ENCODE measurements at places on chromosomes 16 and 17. TPM values are rescaled to one million over a fixed set of nuclear protein-coding genes. Genes with fewer than 3 reads are reported as not detected.

- DNase-seq: peak; percentile 30
These were observed 451.5 kb upstream of the HSBP1 start for GRCh38 chr16:83356266-83356665.

- peak; percentile 27 for DNase-seq
These were observed 3.9 kb downstream of the CTRB2 start for GRCh38 chr16:75203096-75203495.

DNA sequence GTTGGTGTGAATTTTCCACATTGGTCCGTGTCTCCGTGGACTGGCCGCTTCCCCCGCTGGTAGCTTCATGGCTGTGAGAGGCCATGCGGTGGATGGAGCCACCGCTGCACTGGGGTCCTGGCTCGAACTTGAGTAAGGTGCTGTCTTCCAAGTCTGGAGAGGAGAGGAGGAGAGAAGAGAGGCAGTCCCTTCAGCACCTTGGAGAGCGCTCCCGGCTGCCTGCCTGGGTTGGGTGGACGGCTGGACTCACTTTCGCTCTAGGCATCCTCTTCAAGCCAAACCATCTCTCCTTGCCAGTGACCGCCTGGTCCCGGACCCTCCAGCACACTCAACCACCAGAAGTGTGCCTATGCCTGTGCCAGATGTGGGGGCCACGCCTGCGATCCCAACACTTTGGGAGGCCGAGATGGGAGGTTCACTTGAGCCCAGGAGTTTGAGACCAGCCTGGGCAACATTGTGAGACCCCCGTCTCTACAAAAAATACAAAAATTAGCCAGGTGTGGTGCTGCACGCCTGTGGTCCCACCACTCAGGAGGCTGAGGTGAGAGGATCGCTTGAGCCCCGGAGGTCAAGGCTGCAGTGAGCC is 6.2 kb downstream of the JPH3 start:
- DNase-seq: peak; percentile 75

DNA sequence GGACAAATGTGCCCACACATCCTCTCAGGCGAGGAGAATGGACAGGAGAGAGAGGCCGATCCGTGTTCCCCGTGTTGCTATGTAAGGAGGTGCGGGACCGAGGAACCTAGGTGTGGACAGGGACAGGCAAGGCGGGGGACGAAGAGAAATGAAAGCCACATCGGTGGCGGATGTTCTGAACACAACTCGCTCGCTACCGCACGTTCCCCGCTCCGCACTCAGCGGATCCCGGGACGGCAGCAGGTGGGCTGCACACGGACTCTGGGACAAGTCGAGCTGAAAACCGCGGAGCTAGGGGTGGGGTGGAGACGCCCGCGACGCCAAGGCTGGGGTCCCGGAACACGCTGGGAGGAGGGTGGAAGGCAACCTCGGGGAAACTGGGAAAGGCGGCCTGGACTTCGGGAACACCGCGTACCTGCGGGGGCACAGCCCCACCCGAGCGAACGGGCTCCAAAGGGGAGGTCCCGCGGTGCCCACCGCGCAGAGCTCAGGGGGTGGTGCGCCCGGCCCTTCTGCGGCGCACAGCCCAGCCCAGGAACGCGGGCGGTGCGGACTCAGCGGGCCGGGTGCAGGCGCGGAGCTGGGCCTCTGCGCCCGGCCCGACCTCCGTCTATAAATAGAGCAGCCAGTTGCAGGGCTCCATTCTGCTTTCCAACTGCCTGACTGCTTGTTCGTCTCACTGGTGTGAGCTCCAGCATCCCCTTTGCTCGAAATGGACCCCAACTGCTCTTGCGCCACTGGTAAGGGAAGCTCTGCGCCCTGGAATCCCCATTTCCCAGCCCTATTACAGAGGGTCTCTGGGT is at the start of gene MT1E:
TSS of gene MT1E (plus strand) at position 642 of the 803 bp plus-strand sequence. CDS start at position 713, 71 bp downstream.
- peak; percentile 89 for DNase-seq

GRCh38 chr16:35185366-35186044 is 1726.1 kb downstream of the TP53TG3F start:
- DNase-seq: no peak

DNA sequence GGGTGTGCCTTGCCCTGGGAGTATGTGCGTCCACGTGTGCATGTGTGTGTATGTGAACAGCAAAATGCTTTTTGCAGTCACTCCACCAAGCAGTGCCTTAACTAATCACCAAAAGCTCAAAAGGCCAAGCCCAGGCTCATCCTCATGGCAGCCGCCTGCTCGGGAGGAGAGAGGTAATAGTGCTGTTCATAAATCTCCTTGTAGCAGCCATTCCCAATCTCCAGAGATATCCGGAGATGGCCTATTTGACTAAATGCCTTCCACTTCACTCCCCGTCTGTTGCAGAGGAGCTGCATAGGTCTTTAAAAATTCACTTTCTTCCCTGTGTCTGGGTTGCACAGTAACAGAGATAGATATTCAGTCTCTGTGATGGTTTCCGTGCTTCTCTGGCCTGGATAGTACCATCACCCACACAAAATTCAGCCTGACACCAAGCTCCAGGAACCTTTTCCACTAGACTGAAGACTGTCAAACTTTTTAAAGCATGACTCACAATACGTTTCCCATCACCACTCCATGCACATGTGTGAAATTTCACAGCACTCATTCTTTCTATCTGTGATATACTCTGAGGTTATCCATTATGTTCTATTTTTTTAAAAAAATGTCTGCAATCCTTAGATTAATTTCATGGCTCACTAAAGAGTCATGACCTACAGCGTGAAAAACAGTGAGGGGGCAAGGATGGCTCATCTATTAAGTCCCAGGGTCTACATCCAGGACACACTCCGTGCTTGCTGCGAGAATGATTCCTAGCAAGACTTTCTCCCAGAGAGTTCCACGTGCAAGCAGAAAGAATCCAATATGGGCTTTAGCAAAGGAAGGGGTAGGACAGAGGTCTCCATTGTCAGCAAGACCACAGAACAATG is 357.8 kb downstream of the GRIN2A start:
- no peak for DNase-seq

DNA sequence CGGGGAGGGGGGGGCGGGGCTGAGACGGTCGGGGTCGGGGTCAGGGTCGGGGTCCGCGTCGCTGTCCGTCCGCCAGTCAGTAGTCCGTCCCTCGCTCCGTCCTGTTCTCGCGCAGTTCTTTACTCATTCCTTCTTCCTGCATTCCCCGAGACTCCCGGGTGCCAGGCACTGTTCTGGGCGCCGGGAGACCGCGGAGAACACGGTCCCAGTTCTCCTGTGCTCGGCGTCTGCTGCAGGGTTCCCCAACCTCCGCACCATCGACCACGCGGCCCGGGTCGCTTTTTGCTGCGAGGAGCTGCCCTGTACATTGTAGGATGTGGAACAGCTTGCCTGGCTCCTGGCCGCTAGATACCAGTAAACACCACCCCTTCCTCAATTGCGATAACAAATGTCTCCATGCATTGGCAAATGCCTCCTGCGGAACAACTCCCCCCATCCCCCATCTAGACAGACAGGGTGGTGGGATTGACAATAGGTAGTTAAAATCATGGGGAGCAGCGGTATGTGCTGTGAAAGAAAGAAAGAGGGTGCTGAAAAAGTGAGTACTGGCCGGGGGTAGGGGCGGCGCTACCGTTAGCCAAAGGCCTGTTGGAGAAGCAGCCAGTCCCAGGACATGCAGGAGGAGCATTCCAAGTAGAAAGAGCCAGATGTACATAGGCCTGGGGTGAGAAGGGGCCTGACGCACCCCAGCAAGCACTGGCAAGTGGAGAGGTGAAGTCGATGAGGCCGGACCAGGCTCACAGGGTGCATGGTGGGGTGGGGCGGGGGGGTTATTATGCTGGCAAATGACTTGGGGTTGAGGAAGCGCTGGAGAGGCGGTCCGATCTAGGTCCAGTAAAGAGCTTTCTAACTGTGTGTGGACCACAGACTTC is 631 bp downstream of the TRAF7 start:
- DNase-seq: no peak

- no peak for DNase-seq
These were observed 101.9 kb downstream of the KCNJ2 start for GRCh38 chr17:70271200-70271599.

DNA sequence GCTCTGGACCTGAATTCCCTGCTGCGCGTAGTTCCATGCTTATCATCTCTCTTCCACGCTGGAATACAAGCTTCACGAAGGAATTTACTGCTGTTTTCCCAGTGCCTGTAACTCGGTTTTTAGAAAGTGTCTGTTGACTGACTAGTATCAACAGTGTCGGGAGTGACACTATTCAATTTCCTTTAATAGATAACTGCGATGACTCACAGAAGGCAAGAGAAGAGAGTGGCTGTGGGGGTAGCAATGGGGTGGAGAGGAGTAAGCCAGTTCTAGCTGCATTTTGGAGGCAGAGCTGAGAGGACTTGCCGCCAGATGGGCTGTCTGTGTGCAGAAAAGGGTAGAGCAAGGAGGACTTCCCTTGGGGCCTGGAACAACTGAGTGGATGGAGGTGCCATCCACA is 25.2 kb downstream of the B4GALNT2 start:
- no peak for DNase-seq

- no peak for DNase-seq
These were observed 23.3 kb downstream of the PHF12 start for GRCh38 chr17:28928061-28928460.

DNA sequence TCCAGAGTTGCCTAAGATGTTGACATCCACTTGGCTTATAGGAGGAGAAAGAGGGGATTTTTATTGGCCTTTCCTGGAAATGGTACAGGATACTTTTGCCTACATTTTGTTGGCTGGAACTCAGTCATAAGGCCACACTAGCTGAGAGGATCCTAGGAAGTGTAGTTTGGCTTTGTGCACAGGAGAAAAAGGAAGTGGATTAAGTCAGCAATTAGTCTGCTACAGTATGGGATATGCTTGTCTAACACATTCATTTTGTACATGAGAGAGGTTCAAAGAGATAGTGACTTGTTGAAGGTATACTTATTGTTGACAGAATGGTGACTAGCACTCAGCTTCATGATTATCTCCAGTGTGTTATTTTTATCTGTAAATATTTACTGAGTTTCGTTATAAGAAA is 10.3 kb downstream of the UTP18 start:
- no peak for DNase-seq

- DNase-seq: no peak
These were observed at the start of gene CETP for GRCh38 chr16:56961851-56962281. CETP (plus strand) TSS chr16:56961950; CDS start chr16:56961980, 30 bp downstream.

- no peak for DNase-seq
These were observed 27.0 kb downstream of the ZSWIM7 start for GRCh38 chr17:15972497-15972951.

DNA sequence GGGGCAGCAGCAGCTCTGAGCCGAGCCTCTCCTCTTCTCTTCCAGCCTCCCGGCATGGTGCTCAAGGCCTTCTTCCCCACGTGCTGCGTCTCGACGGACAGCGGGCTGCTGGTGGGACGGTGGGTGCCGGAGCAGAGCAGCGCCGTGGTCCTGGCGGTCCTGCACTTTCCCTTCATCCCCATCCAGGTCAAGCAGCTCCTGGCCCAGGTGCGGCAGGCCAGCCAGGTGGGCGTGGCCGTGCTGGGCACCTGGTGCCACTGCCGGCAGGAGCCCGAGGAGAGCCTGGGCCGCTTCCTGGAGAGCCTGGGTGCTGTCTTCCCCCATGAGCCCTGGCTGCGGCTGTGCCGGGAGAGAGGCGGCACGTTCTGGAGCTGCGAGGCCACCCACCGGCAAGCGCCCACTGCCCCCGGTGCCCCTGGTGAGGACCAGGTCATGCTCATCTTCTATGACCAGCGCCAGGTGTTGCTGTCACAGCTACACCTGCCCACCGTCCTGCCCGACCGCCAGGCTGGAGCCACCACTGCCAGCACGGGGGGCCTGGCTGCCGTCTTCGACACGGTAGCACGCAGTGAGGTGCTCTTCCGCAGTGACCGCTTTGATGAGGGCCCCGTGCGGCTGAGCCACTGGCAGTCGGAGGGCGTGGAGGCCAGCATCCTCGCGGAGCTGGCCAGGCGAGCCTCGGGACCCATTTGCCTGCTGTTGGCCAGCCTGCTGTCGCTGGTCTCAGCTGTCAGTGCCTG is 4.4 kb downstream of the PIGQ start:
- DNase-seq: no peak

- DNase-seq: no peak
These were observed 28.7 kb downstream of the CHD9NB start for GRCh38 chr16:53024045-53024444.

DNA sequence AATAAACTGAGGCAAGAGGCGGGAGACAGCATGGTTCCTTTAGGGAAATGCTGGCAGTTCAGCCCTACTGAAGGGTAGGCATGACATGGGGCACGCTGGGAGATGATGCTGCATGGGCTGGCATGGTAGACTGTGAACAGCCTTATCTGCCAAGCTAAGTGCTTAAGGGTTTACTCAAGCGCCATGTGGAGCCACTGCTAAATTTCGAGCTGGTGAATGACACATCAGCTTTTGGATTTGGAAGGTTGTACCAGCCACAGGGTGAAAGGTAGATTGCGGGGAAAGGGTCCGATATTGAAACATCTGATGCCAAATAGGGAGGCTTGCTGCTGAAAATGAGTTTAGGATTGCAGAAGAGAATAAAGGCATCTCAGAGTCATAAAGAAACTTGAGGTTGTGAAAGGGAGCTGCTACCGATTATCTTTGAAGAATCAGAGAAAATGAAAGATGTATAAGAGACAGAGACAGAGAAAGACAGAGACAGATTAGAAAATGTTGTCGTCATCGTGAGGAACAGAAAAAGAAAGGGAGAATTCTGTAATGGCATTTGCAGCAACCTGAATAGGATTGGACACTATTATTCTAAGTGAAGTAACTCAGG is 16.3 kb downstream of the PIK3R5 start:
- DNase-seq: no peak

CCDC154 gene
- 8.7 TPM for polyA plus RNA-seq

CTU2 gene
- polyA plus RNA-seq: 9.7 TPM

NXPH3 gene
- polyA plus RNA-seq: 1.3 TPM

NFAT5 gene
- 51.8 TPM for polyA plus RNA-seq

PTX4 gene
- polyA plus RNA-seq: 0.20 TPM

EFNB3 gene
- 29.3 TPM for polyA plus RNA-seq

Data from left lung (tissue), 14 donors.